ENCODE measurements at places on chromosomes 12 and 14.

DNA sequence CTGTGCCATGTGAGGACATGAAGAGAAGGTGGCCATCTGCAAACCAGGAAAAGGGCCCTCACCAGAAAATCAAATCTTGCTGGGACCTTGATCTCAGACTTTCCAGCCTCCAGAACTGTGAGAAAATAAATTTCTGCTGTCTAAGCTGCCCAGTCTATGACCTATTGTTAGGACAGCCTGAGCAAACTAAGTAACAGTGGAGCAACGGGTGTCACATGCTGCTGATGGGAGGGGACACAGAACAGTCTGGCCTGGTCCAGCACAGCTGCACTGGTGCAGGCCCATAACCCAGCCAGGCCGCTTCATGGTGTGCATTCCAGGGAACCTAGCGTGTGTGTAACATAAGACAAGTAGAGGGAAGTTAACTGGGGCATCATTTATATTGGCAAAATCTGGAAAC lies 42.1 kb downstream of the GRIP1 start:
- DNase-seq = no peak

GRCh38 chr12:24840046-24840800 lies 108.7 kb downstream of the BCAT1 start:
- no peak for DNase-seq

DNA sequence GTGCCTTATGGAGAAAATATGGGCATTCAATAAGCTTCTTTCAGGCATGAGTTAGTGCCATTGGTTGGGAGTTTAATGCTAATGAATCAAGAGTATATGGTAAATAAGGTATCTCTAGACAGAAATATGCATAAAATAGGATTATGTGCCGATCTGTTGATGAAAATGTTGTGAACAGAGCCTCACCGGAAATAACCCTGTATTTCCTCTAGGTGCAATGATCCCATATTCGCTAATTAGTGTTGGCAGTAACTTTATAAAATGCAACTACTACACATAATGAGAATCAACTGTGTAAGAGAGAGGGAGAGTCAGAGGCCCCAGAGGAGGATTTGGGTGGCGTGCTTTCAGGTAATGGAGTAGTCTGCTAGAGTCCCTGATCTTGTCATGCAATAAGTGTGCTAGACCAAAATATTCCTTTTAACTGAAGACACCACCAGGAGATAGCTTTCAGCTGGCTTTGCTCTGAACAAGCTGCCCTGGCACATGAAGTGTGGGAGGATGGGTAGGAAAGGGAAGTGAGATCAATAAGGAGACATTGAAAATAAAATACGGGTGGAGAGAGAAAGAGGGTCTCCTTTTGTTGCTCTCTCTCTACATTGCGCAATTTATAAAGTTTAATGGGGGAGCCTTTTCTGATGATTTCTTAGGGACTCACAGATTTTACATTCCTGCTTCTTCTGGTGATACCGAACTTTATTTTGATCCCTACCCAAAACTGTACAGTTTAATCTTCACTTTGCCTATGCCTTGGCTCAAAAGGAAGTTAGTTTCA lies 68.6 kb upstream of the PLXNC1 start:
- no peak for DNase-seq

- no peak for DNase-seq
Observed at GRCh38 chr12:120720234-120720986, 5.2 kb upstream of the ACADS start.

- no peak for DNase-seq
Observed at GRCh38 chr14:85907536-85907935, 377.6 kb downstream of the FLRT2 start.

DNA sequence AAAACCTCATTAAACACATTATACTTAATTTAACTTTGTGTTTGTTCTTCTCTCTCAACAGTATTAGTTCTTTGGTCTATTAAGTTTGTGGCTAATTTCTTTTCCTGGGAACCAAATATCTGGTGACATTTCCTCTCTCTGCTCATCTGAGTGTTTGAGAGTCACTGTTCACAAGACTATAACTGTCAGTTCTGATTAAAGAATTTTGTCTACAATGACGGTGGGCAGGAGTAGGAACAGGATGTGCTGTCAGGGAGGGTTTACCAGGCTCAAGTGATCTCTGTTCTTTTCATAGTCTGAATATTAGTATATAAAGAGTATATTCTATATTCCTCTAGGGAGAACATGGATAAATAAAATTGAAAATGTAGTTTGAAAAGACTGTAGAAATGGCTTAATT lies 92.9 kb downstream of the ALG10B start:
- DNase-seq = no peak

GRCh38 chr12:115155665-115156645 lies 472.0 kb upstream of the TBX3 start:
- DNase-seq = no peak

GRCh38 chr14:69617796-69618195 lies 6.4 kb downstream of the SUSD6 start:
- DNase-seq = no peak

DNA sequence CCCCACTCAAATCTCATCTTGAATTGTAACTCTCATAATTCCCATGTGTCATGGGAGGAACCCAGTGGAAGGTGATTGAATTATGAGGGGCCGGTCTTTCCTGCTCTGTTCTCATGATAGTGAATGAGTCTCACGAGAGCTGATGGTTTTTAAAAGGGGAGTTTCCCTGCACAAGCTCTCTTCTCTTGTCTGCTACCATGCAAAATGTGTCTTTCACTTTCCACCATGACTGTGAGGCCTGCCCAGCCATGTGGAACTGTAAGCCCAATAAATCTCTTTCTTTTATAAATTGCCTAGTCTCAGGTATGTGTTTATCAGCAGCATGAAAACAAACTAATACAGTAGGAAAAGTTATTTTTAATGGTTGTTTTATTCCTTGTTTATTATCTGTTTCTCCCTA lies 146.0 kb downstream of the FSCB start:
- DNase-seq = no peak

- no peak for DNase-seq
Observed at GRCh38 chr14:71590131-71590530, 342.1 kb upstream of the RGS6 start.

DNA sequence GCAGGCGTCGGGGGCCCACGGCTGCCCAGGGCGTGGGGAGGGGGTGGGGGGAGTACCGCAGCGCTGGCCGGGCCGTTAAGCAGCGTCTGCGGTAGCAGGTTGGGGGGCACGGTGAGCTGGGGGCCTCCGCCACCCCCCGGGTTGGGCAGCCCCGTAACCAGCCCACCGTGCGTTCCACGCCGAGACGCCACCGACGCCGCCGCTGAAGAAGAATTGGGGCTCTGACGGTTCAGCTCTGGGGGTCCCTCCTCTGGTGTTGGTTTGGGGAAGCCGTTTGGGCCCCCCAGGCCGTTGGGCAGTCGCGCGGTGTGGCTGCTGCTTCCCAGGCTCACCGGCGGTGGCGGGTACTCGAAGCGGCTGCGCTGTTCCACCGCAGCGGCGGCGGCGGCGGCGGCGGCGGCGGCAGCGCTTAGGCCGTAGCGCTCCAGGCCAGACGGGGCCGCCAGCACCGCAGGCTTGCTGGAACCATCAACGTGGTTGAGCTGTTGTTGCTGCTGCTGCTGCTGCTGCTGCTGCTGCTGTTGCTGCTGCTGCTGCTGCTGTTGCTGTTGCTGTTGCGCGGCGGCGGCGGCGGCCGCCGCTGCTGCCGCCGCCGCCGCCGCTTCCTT lies 1.5 kb downstream of the IRF2BPL start:
- no peak for DNase-seq

DNA sequence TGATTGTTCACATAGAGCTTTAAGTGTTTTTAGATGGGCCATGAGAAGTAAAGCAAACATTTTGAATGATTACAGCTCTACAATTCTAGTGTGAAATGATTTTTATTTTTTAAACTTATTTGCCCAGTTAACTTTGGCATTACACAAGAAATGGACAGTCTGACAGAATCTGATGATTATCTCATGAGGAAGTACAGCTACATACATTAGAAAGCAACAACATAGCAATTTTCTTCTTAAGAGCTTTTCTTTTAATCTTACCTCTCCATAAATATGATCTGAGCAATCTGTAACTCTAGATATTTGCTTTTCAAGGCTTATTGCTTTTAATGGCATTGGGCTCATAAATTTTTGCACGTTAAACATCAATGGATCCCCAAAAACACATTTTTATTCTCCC lies 26.5 kb upstream of the PPP1R12A start:
- no peak for DNase-seq

DNA sequence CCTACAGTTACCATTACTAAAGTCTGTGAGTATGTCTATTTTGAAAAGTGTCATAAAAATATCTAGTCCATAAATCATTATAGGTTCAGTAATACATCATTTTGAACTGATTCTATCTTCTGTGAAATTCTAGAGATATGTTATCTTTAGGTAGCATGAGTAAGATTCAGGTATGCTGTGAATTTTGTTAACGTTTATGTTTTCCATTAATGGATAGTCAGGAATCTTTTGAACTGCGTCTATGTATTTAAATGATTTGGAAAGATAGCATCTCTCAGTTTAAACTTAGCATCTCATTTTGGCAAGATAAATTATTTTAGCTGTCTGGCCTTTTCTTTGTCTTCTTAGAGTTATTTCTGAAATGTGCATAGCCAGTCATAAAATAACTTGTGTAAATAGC lies 8.3 kb downstream of the ALG10B start:
- DNase-seq = no peak

DNA sequence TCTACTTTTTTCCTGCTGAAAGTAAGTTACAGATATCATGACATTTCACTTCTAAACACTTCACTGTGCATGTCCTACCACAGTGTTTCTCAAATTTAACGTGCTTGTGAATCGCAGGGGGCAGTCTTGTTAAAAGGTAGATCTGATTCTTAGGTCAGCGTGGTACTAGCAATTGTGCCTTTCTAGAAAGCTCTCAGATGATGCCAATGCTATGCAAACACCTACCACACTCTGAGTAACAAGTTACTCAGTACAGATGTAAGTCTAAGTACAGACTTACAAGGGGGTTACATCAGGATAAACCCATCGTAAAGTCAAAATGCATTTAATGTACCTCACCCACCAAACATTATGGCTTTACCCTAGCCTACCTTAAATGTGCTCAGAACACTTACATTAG lies 22.4 kb downstream of the TM7SF3 start:
- no peak for DNase-seq

DNA sequence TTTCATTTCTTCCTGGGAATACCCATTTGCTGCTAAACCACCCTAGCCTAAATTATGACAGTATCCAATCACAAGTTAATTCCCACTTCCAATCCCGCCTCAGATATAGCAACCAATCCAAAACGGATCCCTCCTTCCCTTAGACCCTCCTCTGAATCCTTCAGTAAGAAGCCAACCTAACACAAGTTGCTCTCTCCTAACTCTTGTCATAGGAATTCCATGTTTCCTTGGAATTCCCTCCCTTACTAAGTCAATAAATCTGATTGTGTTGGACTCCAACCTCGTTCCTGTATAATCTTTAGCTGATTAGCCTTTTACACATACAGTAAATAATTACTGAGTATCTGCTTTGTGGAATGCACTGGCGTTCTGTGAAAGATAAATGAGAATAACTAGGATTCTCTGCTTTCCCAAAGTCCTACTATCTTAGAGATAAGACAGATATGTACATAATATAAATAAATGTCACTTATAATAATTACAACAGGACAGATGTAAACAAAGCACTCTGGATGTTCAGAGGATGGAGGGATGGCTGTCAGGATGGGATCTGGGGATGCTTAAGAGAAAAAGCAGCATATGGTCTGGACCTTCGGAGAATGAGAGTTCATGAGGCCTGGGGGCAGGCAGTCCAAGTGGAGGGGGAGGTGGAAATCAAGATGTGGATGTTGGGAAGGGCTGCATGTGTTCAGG lies 185.8 kb upstream of the SOX5 start:
- no peak for DNase-seq

DNA sequence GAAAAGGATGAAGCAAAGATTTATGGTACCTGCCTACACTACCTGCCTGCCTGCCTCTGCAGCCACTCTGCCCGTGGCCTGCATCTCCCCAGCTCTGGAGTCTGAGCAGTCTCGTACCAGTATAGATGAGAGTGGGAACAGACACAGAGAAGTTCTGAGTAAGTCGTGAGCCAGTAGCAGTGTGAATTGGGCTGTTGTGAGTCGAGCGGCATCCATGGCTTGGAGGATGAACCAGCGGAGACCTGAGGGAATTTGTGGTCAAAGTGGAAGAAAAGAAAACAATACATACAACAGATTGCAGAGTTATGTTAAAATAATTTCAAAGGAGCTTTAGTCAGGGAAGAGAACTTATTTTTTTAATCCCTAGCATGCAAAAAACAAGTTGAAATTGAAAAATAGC lies 25.3 kb downstream of the C2CD5 start:
- DNase-seq = no peak

- DNase-seq = no peak
Observed at GRCh38 chr14:82394916-82395315, 861.3 kb upstream of the SEL1L start.

DNA sequence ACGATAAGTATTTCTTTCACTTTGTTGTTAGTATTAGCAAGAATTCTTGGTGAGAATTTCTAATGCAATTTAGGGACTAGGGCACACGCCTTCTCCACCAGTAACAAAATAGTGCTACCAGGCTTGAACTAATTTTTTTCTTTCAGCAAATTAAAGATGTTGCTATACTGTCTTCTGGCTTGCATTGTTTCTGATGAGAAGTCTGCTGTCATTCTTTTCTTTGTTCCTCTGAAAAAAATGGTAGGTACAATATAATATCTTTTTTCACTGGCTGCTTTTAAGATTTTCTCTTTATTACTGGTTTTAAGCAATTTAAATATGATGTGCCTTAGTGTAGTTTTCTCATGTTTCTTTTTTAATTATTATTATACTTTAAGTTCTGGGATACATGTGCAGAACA lies 171.2 kb downstream of the PCNX1 start:
- no peak for DNase-seq

DNA sequence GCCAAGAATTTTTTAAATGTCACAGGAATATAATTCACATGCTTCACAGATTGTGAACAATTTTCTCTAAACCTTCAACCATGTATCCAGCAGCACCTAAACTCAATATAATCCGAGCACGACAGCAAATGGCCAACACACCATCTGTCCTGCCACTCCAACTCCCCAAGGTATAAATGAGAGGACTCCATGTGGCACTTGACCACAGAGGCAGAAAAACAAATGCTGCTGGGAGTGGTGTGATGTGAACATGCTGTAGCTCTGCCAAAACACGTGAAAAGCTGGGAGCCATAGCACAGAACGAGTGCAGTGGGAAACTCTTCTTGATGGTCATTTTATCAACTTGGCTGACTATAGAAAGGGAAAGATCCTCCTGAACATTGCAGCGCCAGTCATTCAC lies 70.9 kb downstream of the LLPH start:
- DNase-seq = no peak

DNA sequence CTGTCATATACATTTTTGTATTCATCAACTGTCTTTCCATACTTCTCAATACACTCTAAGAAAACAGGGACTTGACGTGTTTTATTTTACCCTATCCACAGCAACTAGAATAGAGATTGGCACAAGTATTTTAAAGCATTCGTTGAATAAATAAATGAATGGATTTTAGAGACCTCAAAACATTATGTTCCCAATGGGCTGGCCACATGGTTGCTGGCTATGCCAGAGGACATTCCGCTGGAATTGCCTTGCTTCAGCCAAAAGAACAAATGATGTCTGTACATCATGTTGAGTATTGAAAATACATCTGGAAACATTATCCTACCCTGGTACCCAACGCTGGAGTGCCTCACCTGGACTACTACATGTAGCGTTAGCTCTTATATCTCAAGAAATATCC lies 132.8 kb upstream of the RAP1B start:
- no peak for DNase-seq
